Uterus (tissue), 4 donors: ENCODE measurements at places on chromosomes 4 and X. TPM values are rescaled to one million over a fixed set of nuclear protein-coding genes. Genes with fewer than 3 reads are reported as not detected.

GRCh38 chr4:140654495-140654814 is 85.7 kb upstream of the UCP1 start:
- no peaks in the 10 kb centered on the region for H3K36me3 ChIP-seq
- H3K27me3 ChIP-seq: no peaks in the 10 kb centered on the region
- H3K4me3 ChIP-seq: no peak overlapping the region
- H3K4me1 ChIP-seq: no peaks in the 10 kb centered on the region
- no peak overlapping the region for H3K27ac ChIP-seq
- no peak for DNase-seq

DNA sequence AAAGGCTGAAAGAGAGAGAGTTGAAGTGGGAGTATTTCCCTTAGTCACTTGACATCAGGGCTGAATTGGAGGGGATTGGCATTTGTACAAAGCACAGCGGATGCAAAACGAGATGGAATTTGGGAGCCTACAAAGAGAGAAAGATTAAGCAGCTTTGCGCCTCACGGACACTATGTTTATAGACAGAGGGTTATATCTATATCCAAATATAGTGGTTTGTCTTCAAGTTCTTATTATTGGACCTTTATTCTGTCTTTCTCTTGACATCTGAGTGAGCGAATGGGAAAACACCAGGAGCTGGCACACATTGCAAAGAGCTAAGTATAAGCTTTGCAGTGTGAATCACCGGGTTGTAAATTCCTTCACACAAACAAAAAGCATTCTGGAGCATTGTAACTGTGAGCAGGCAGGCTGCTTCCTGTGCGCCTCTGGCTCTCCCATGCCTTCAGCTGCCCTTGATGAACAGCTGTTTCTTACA is 500.2 kb downstream of the STIM2 start:
- no peaks in the 10 kb centered on the region for H3K36me3 ChIP-seq
- no peak for DNase-seq
- no peaks in the 10 kb centered on the region for H3K27me3 ChIP-seq
- no peak overlapping the region for H3K4me3 ChIP-seq
- no peak overlapping the region for H3K27ac ChIP-seq

- H3K27ac ChIP-seq: no peak overlapping the region
- no peak overlapping the region for H3K4me3 ChIP-seq
- H3K36me3 ChIP-seq: no peaks in the 10 kb centered on the region
- H3K27me3 ChIP-seq: no peaks in the 10 kb centered on the region
- H3K4me1 ChIP-seq: no peaks in the 10 kb centered on the region
- no peak for DNase-seq
These were observed 642.8 kb upstream of the DIPK2B start for GRCh38 chrX:45843518-45843917.

- H3K27me3 ChIP-seq: no peaks in the 10 kb centered on the region
- H3K4me3 ChIP-seq: no peak overlapping the region
- DNase-seq: no peak
- H3K36me3 ChIP-seq: no peaks in the 10 kb centered on the region
- H3K4me1 ChIP-seq: no peaks in the 10 kb centered on the region
- H3K27ac ChIP-seq: no peak overlapping the region
These were observed 212.6 kb upstream of the GK2 start for GRCh38 chr4:79620617-79621016.

GRCh38 chr4:2793586-2794485 is 951 bp downstream of the SH3BP2 start:
- DNase-seq: peak; percentile 37
- H3K4me3 ChIP-seq: peak overlapping the region; percentile 26
- no peaks in the 10 kb centered on the region for H3K27me3 ChIP-seq

Gene MAGEB1
- total RNA-seq: not detected

Gene PWWP3B
- total RNA-seq: 28.2 TPM

DNA sequence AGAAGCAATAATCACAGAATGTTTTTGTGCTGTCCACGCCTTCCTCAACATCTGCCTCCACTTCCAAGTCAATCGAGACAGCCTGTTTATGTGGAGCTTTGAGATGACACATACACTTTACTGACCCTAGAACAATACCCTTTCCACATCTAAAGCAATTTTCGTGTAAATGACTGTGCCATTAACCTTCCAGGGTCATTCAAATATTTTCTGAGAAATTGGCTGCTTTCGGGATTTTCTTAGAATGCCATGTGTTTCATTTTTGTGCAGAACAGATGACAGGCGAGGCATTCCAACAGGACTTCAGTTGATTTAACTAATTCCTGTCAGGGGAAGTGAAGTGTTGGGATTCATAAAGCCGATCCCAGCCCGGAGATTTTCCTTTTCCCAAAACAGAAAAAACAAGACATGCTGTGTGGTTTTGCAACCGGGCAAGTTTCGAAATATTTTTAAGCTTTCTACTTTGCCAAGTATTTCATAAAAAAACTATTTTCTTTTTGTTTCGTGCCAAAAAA is 73.9 kb downstream of the SORBS2 start:
- no peak overlapping the region for H3K4me3 ChIP-seq
- DNase-seq: peak; percentile 48
- peak overlapping the region; percentile 62 for H3K27ac ChIP-seq
- H3K36me3 ChIP-seq: no peaks in the 10 kb centered on the region

Gene RHOXF2B
- total RNA-seq: not detected

DNA sequence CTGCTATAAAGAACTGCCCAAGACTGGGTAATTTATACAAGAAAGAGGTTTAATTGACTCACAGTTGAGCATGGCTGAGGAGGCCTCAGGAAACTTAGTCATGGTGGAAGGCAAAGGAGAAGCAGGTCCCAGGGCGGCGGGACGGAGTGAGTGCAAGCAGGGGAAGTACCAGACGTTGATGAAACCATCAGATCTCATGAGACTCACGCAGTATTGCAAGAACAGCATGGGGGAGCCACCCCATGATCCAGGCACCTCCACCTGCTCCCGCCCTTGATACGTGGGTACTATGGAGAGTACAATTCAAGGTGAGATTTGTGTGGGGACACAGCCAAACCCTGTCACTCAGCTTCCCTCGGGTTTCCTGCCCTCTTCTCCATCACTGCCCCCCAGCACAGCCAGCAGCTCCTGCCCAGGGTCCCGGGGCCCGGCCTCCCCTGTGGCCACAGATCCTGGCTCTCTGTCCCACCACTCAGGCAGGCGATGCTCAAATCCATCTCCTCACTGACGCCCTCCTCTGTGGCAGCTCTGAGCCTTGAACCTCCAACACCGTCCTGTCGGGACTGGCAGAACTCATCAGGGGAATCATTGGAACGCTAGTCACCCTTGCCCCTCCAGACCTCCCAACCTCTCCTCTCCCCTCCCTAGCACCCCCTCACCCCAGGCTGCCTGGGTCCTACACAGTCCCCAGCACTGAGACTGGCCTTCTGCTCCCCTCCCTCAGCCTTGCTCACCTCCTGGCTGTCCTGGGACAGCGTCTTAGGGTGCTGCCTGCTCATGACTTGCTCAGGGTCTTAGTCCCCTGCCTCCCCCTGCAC is 37.6 kb downstream of the FGFRL1 start:
- no peak overlapping the region for H3K27ac ChIP-seq
- no peaks in the 10 kb centered on the region for H3K27me3 ChIP-seq
- peak; percentile 8 for DNase-seq
- H3K4me1 ChIP-seq: peaks cover 6% of the 10 kb centered on the region
- no peaks in the 10 kb centered on the region for H3K36me3 ChIP-seq

Gene FAM149A
- total RNA-seq: 0.77 TPM

DNA sequence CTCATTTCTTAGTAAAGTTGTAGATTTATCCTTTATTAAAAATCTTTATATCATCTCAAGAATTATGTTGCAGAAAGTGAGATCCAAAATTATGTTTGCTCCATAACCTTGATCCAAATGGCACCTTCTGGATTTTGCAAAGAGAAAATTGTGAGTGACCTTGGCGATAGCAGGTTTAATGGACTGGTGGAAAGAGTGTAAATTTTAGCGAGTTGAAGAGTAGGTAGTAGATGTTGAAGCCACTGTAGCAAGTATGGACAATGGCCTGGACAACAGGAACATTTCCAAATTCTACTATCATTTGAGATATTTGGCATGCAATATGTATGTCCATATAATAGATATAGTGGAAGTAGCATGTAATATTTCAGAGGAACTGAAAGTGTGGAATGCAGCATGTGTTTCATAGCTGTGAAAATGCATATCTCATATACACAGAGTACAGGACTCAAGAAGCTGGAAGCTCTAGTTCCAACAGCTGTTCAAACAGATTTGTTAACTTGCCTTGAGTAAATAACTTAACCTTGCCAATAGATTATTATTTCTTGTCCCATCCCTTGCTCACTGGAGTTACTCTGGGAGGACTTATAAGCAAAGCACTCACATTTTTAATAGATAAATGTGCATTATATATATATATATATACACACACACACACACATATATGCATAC is 152.5 kb upstream of the TLL1 start:
- no peak for DNase-seq
- no peak overlapping the region for H3K4me3 ChIP-seq
- H3K27me3 ChIP-seq: no peaks in the 10 kb centered on the region
- H3K36me3 ChIP-seq: no peaks in the 10 kb centered on the region
- H3K4me1 ChIP-seq: no peaks in the 10 kb centered on the region

Gene MAGED4
- total RNA-seq: 53.3 TPM

Gene LRRC66
- total RNA-seq: not detected

- H3K4me3 ChIP-seq: no peak overlapping the region
- no peak overlapping the region for H3K27ac ChIP-seq
- H3K4me1 ChIP-seq: no peaks in the 10 kb centered on the region
- H3K36me3 ChIP-seq: no peaks in the 10 kb centered on the region
- H3K27me3 ChIP-seq: no peaks in the 10 kb centered on the region
These were observed 43.1 kb downstream of the ADAMTS3 start for GRCh38 chr4:72525938-72526337.

DNA sequence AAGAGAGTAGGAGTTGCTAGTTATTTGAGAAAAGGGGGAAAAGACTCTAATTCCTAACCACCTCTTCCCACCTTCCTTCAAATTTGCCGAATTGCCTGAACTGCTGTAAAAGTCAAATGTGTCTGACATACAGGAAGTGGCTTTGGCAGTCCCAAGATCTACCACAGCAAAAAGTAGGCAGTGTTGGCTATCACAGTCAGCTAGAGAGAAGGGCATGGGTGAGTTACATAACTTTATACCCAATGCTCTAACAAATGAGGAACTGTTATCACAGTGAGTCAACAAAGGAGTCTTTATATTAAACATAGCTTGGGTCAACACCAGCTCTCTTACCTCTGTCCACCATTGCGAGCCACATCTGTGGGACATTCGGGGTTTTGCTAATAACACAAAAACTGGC is 2.4 kb upstream of the MBNL3 start:
- H3K36me3 ChIP-seq: no peaks in the 10 kb centered on the region
- H3K4me3 ChIP-seq: no peak overlapping the region
- H3K27me3 ChIP-seq: no peaks in the 10 kb centered on the region
- DNase-seq: no peak
- no peaks in the 10 kb centered on the region for H3K4me1 ChIP-seq
- no peak overlapping the region for H3K27ac ChIP-seq

Gene USP9X
- total RNA-seq: 32.1 TPM

DNA sequence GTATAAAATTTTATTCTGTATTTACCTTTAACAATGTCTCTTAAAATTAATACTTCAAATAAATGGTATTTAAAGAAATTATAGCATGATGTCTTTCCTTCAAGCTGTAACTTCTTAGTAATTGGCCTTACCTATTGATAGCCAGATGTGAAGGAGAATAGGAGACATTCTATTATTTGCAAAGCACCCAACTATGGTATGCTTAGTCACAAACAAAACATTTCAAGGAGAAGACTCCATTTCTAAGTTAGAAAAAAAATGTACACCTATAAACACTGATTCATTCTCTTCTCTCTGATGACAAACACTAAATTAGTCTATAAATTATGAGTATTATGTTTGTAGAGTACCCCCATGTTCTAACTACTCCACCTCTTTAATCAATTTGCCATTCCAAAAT is 66.4 kb downstream of the NKX6-1 start:
- H3K27me3 ChIP-seq: no peaks in the 10 kb centered on the region
- no peak for DNase-seq
- no peak overlapping the region for H3K27ac ChIP-seq

Gene MAGEB2
- total RNA-seq: not detected
